ENCODE measurements at places on chromosomes 12 and 14.
A peak's percentile ranks its signal among the peaks of the same experiment; 100 is the strongest.

DNA sequence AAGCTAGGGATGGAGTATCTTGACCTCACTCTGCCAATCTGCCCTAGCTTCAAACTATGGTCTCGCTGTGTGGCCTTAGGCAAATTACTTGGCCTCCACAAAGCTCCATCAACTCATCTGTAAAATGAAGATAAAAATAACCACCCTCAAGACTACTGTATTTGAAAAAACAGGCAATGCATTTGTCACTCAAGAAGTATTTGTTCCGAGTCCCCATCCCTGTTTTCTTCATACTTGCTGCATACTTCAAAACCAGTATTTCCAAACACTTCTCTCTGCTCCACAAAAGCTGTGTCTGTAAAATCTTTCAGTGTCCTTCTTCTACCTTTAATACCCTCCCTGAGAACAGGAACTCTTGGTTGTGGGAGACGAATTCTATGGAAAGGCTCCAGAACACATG lies 47.9 kb downstream of the GTF2A1 start:
- DNase-seq, result no peak

DNA sequence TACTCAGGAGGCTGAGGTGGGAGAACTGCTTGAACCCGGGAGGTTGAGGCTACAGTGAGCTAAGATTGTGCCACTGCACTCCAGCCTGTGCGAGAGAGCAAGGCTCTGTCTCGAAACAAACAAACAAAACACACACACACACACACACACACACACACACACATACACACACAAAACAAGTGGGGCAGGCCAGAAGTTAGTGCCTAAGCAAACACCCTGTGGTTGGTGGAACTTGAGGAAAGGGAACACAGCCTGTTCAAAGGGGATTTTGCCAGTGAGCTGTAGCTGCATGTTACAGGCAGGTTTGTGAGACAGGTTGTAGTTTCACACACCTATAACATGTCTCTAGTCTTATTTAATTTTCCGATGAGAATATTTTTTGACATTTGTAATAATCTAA lies 175.3 kb upstream of the CLEC14A start:
- no peak for DNase-seq

DNA sequence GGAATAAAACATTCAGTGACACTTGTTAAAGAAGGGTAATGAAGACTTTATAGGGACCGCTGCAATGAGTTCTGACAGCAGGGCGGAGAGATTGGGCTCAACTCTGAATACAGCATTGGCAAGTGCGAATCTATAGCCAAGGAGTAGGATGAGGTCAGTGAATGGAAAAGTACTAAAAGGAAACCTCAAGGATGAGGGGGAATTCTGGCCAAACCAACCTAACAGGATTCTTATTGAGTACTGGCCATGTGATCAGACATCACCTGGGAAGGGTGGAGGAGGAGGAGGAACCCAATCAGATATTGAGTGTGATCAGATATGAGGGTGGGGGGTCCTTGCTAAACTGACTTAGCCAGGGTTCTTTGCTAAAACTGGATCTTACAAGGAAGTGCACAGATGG lies 31.0 kb downstream of the DRAM1 start:
- no peak for DNase-seq

- DNase-seq, result no peak
Measured at GRCh38 chr12:67927324-67927723, 61.9 kb upstream of the IFNG-AS1 start.

DNA sequence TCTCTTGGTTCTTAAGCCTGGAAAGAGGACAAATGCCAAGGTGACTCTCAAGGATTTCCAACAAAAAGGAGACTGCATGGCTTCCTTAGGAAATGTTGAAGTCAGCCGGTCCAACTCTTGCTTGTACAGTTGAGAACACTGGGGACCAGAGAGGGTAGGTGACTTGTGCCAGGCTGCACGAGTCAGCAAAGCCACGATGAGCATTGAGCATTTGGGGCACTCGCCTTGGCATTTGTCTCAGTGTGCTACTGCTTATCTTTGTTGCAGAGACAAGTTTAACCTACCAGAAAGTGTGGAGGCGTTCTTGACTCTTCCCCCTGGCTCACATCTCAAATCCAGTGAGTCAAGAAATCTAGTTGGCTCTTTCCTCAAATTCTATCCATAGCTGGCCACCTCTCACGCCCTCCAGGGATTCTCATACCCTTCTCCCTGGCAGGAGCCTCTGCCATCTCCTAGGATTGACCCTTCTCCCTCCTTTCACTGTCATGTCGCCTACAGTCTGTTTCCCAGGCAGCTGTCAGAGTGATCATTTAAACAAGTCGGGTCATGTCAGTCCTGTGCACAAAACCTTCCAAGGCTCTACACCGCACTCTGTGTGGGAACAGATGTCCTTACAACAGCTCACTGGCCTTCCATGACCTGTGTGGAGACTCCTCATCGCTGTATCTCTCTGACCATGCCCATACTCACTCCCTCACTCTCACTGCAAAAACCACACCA lies 17.2 kb upstream of the KRT83 start:
- DNase-seq, result no peak

GRCh38 chr14:77488558-77488957 lies 10.1 kb downstream of the ISM2 start:
- DNase-seq, result no peak

- no peak for DNase-seq
Measured at GRCh38 chr12:122001466-122002209, 20.0 kb upstream of the BCL7A start.

- DNase-seq, result peak; percentile 65
Measured at GRCh38 chr12:121579981-121580868, 598 bp downstream of the KDM2B start.
